Esophagus muscularis mucosa (tissue), 4 donors: ENCODE measurements at places on chromosomes 1 and 21. TPM values are rescaled to one million over a fixed set of nuclear protein-coding genes. Genes with fewer than 3 reads are reported as not detected.
A peak's percentile ranks its signal among the peaks of the same experiment; 100 is the strongest.

DNA sequence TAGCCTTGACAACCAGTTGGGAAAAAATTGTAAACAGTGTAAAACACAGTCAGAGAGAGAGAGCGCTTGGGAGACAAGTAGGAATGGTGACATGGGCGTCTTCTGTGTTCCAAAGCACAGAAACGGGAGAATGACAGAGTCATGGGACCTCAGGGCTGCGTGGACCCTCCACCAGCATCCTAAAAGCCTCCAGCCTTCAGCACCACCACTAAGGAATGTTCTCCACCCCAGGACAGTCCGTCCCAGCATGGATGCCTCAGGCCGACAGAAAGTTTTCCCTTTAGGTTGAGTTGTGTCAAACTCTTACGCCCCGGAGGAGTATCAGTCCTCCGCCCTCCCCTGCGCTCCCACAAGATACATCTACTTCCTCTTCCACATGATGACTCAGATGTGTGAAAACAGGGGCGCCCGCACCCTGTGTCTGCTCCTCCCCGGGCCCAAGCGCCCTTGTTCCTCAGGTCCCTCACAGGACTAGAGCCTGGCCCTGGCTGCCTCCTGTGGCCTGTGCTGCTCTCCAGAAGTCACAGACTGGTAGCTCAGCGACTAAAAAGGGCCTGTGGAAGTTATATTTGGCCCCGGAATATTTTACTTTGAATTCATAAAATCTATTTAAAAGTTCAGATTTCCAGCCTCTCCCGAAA is 63.9 kb upstream of the EFHD2 start:
- peak; percentile 93 for DNase-seq
- H3K36me3 ChIP-seq = no peaks in the 10 kb centered on the region
- no peak overlapping the region for H3K27ac ChIP-seq
- peaks cover 44% of the 10 kb centered on the region for H3K4me1 ChIP-seq
- H3K4me3 ChIP-seq = no peak overlapping the region

DNA sequence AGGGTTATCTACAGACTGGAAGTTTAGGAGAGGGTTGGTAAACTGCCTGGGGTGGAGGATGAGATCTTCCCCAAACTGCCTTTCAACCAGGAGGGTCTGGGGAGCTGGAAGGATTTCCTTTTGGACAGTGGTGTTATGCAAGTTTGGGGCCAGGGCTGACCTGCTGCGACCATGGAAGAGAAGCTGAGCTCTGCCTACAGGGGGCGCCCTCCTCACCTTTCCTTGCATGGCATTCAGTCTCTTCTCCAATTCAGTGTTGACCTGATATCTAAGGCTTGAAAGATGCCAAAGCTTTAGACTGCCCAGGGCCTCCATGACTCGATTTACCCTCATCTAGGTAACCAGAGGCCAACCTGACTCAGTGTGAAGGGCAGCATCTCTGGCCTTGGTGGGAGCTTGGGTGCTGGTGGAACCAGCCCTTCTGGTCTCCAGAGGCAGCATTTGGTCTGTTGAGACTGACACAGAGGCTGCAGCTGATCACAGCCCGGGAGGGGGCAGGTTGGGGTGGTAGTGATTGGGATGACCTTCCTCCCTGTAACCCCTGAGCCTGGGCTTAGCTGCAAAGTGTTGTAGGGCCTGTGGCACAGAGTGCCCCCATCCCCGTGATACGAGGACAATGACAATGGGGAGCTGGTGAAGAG is 170.0 kb downstream of the GRIK3 start:
- no peak for DNase-seq
- H3K4me1 ChIP-seq = no peaks in the 10 kb centered on the region
- H3K27me3 ChIP-seq = no peaks in the 10 kb centered on the region
- H3K36me3 ChIP-seq = no peaks in the 10 kb centered on the region
- H3K4me3 ChIP-seq = no peak overlapping the region

GRCh38 chr1:152739841-152740240 is 18.0 kb upstream of the KPRP start:
- no peaks in the 10 kb centered on the region for H3K4me1 ChIP-seq
- H3K36me3 ChIP-seq = no peaks in the 10 kb centered on the region
- H3K27ac ChIP-seq = no peak overlapping the region
- no peak for DNase-seq
- H3K27me3 ChIP-seq = no peaks in the 10 kb centered on the region

DNA sequence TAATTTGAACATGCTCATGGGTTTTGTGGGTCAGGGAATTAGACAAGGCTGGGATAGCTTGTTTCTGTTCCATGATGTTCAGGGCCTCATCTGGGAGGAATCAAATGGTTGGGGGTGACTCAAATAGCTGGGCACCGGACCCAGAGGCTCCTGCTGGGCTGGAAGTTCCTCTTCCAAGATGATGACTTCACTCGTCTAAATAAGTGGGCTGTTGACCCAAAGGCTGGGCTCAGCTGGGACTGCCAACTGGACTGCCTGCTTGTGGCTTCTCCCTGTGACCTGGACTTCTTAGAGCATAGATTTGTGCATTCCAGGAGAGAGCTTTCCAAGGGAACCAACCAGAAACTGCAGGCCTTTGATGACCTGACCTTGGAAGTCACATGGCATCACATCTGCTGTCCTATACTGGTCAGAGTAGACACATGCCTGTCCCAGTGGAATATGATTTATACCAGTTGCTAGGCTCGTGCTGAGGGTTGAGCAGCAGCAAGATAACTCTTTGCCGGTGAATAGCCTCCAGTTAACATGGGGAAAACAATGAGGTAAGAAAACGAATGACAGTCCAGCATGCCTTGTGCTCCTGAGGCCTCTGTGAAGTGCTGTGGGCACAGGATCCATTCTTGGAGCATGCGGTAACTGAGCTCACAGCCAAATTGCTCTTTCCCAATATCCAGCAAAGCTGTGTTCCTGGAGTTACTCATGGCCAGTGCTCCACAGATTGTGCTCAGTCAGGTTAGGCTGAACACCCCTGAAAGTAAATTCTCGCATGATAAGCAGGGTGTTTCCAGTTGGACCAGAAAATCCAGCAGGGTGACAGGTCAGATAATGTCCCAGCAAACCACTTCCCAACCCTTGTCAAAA is 272.9 kb upstream of the TMEM51 start:
- no peaks in the 10 kb centered on the region for H3K27me3 ChIP-seq
- H3K36me3 ChIP-seq = no peaks in the 10 kb centered on the region
- no peak for DNase-seq
- no peak overlapping the region for H3K4me3 ChIP-seq
- H3K4me1 ChIP-seq = no peaks in the 10 kb centered on the region
- H3K27ac ChIP-seq = no peak overlapping the region

- no peaks in the 10 kb centered on the region for H3K36me3 ChIP-seq
- H3K27ac ChIP-seq = no peak overlapping the region
- no peak for DNase-seq
- H3K4me1 ChIP-seq = no peaks in the 10 kb centered on the region
Measured at GRCh38 chr21:14454016-14455009, 71.4 kb upstream of the HSPA13 start.

GRCh38 chr1:107991371-107992066 is 26.5 kb upstream of the VAV3 start:
- no peaks in the 10 kb centered on the region for H3K27me3 ChIP-seq
- H3K4me1 ChIP-seq = no peaks in the 10 kb centered on the region
- H3K4me3 ChIP-seq = no peak overlapping the region
- no peak for DNase-seq

DNA sequence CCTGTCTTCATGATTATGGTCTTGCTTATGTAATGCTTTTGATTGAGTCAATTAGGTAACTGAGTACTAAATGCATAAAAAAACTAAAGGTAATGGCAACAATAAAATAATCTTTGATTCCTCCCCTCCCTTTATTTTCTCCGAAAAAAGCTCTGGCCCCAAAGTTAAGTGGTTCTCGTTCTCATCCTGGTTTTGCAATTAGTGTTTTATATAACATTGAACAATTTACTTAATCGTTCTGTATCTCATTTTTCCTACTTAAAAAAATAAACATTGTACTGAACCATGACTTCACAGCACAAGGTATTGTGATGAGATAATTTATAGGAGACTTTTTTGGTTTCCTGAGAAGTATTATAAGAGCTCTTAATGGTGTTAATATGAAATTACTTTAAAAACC is 11.3 kb downstream of the SLC22A15 start:
- no peaks in the 10 kb centered on the region for H3K4me1 ChIP-seq
- DNase-seq = no peak
- H3K27ac ChIP-seq = no peak overlapping the region
- H3K4me3 ChIP-seq = no peak overlapping the region
- H3K36me3 ChIP-seq = no peaks in the 10 kb centered on the region
- no peaks in the 10 kb centered on the region for H3K27me3 ChIP-seq

KMO gene
- total RNA-seq = 0.42 TPM

CLCA4 gene
- total RNA-seq = 1.4 TPM

VANGL1 gene
- total RNA-seq = 9.1 TPM

INTS3 gene
- total RNA-seq = 44.2 TPM

CAMSAP2 gene
- total RNA-seq = 36.5 TPM
